Upper lobe of right lung (tissue), 1 donor: ENCODE measurements at places on chromosomes 5 and 9.

- peak; percentile 96 for DNase-seq
Measured at GRCh38 chr9:98146101-98146991, 27.3 kb upstream of the TRIM14 start.

- DNase-seq = no peak
Measured at GRCh38 chr9:29556746-29557145, 1983.5 kb upstream of the C9orf72 start.

DNA sequence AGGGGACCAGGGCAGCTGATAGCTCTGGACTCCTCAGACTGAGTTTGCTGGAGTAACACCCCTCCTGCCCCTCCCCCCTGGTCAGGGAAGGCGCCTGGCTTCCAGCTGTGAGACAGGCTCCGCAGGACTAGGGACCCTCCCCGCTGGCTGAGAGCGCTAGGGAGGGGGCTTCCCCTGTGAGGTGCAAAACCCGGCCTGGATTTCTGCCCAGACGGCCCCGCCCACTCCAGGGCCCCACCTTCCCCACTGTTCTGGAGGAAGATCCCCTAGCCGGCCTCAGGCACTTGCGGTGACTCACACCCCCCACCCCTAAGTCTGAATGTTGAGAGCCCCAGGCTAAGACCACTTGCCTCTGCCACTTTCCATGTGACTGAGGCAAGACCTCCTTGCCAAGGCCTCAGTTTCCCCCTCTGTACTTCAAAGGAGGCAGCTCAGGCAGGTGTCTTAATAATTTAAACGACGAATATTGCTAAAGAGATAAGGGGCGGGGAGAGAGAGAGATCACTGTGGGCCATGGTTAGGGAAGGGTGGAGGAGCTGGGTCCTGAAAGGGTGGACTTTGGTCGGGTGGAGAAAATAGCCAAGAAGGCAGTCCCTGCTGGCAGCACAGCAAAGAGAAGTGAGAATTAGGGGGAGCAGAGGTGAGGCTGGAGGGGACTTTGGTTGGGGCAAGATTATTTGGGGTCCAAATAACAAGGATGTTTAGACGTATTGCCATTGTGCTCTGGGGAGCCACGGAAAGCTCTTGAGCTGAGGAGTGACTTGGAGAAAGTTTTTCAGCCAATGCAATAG is 1.0 kb upstream of the DAB2IP start:
- peak; percentile 72 for DNase-seq

- DNase-seq = no peak
Measured at GRCh38 chr5:109316634-109317033, 93.1 kb downstream of the PJA2 start.

GRCh38 chr5:1983401-1983800 is 100.7 kb upstream of the IRX4 start:
- no peak for DNase-seq
